Fibroblast of the aortic adventitia (primary cell): ENCODE measurements at places on chromosomes 11 and 22.

DNA sequence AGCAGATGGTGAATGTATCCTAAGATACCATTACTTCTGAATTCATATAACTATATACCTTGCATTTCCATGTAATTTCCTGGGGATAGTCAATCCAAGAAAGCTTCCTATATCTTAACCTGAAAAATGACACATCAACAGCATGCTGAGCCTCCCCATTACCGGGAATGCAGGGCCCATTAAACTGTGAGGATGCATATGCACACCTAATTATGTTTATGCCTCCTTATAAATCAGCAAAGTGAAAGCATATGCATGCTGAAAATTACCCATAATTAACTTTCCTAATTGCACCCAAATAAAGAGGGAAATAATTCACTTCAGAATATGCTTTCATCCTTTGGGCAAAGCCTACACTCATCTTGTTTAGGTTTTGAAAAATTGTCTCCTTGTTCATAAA is 663.0 kb downstream of the KCNA4 start:
- DNase-seq: no peak

GRCh38 chr11:12785901-12786300 is 111.7 kb downstream of the TEAD1 start:
- no peak for DNase-seq

DNA sequence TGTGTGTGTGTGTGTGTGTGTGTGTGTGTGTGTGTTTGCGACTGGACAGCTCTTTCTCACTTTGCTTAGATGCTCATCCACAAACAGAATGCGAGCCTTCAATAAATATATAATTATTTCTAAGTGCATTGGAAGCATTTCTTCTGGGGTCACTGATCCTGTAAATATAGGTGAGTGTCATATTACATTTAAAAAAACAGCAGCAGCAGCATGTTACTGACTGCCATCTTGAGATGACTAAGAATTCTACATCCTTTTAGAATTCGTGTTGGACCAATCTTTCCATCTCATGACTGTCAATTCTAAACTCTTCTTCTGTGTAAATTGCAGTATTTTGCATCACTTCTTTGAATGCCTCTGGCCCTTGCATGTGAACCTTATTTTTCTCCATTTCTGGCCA is 238.0 kb upstream of the DDI1 start:
- peak; percentile 61 for DNase-seq

GRCh38 chr11:47104261-47104950 is 72.3 kb downstream of the ARFGAP2 start:
- DNase-seq: peak; percentile 66

DNA sequence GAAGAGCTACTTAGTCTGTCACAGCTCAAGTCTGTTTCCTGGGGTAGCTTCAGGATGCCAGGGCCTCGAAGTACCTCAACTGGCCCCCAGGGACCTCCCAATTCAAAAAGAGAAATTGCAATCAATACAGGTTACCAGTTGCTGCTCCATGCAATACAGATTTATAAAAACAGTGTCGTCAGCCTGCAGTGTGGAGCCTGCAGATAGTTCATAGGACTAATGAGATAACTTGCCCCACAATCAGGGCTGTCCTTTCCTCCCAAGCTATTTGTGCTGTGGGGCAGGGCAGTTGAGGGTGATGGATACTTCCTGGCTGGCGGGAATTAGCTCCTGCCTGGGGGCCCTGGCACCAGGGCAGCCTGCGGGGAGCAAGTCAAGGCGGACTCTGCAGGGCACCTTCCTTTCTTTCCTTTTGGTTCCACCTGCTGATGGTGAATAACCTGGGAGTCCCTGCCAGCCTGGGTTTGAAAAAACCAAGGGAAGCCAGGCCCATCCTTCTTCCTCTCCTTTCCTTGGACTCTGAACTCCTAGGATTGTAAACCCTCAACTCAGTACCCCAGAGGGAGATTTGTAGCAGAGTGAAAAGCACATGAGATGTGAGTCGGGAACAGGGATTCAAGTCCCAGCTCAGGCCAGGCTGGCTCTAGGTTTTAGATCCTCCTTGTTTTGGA is 216.6 kb downstream of the CEP164 start:
- DNase-seq: no peak

DNA sequence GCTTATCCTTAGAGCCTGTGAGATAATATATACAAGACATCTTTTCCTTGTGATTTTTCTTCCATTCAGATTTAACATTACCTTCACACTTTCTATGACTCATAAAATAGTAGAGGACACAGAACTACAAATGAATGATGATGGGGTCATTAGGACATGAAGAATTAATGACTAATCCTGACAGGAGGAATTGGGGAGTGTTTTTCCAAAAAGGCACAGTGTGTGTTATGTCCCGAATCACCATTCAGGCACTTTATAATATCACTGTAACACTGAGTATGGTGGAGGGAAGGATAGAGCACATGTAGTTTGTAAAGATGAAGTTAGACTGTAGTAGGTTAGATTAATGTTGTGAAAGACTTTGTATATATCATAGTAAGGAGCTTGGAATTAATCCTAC is 391.3 kb downstream of the JRKL start:
- DNase-seq: no peak

DNA sequence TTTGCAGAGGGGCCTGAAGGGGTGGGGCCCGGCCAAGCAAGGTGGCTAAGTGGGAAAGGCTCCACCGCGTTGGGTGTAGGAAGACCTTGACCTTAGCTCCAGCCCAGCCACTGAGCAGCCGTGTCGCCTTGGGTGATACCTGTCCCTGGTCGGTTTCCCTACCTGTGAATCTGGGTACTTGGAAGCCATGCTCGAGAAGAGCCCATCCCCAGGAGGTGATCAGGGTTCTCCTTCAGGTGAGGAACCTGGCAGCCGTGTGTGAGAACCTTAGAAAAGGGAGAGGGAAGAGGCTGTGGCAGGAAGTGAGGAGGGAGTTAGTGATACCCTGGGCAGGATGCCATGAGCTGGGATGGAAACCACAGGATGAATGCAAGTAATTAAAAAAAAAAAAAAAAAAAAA is 21.6 kb downstream of the PPARA start:
- peak; percentile 50 for DNase-seq

DNA sequence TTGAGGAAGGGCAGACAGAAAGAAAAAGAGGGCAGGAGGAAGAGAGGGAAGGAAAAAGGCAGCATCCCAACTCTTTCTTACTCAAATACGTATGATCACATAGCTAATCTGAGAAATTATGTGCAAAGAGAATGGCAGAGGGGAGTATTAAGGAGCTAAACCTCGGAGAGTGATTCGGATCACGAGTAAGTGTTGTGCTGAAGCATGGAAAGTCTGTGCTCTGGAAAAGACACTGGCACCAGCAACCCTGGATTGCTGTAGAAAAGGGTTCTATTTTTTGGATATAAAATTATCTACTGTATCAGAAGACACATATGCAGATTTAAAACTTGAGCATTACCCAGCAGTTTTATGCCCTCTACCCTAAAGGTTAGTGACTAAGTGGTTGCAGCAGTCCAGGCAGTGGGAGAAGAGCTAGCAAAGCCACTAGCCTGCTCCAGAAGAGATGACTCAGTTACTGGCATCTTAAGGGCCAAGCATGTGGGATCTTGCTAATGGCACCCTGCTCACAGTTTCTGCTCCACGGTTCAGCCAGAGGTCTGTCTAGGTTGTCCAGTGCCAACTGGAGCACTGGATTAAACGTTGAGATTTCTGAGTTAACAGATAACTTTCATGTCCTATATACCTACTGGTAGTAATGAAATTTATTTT is 151.7 kb downstream of the SWAP70 start:
- peak; percentile 80 for DNase-seq

DNA sequence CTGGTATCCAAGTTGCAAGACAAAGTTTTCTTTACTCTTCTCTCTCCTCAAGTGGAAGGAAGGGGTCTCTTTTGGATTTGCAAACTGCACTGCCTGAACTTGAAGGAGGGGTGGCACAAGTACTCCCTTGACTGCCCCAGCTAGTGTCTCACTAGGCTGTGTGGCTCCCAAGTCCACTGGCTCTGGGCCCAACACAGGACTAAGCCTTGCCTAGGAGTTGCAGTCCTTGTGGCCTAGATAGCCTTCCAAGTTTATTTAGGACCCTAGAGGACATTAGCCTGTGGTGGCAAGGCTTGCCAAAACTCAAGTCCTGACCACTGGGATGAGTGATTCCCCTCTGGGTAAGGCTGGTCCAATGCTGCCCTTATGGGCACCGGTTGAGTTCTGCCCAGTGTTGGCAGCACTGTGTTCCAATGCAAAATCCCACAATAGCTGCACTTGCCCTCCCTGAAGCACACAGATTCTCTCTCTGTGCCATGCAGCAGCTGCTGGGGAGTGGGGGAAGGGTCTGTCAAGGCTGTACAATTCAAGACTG is 10.2 kb upstream of the WEE1 start:
- DNase-seq: no peak

DNA sequence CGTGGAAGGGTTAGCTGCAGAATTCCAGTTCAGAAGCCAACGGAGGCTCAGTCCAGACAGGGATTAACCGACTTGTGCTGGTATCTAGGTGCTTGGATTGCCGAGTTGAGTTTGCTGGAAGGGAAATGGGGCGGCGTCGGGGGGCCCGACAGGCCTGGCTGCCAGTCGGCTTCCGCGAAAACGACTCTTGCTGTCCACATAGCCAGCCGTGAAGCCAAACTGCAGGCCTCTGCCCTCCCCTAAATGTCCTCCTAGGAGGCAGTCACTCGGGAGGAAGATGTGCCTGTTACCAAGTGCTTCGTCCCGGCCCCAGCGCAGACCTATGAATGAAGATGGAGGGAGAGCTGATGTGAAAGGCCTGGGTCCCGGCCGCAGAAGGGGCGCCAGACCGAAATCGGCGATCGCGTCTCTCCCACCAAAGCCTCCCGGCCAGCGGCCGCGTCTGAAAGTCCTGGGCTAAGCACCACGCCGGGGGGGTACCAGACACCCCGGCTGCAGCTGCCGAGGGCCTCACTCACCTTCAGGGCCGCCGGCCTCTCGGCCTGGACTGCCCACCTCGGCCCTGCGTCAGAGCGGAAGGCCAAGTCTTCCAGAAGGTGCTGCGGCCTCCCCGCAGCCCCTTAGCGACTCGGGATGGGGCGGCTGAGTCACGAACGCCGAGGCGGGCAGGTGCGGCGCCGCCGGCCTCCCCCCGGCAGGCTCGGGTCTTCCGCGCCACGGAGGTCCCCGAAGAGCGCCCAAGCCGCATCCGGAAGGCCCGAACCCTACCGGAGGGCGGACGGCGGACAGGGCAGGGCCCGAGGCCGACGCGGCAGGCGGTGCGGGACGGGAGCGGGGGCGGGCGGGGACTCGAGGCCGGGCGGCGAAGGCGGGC is 7.5 kb downstream of the DPAGT1 start:
- DNase-seq: peak; percentile 38

DNA sequence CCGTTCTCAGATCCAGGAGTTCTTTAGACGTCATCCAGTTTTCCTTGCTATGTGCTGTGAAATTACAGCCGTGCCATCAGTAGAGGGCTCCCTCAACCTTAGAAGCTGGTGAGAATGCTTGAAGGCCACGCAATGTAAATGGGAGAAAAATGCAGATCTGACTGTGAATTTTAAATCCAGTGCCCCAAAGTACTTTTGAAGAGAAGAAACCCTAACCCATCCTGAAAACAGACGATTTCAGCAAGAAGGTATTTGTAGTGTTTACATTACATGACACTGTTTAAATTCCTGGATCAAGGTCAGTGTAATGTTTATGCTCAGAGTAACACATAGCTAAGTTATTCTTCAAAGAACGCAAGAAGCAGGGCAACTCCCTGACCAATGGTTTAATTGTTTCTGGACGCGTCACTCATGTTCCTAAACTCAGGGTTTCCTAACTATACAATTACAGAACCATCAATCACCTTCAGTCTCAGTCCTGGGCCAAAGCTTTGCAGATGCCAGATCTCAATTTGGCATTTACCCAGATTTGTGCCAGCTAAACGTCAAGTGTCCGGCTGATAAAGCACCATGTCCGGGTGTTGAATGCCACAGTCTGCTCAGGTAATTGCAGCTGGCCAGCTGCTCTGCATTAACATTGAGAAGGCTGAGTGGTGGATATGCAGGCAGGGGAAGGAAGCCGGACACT is 38.2 kb downstream of the ADAMTS8 start:
- DNase-seq: peak; percentile 87

DNA sequence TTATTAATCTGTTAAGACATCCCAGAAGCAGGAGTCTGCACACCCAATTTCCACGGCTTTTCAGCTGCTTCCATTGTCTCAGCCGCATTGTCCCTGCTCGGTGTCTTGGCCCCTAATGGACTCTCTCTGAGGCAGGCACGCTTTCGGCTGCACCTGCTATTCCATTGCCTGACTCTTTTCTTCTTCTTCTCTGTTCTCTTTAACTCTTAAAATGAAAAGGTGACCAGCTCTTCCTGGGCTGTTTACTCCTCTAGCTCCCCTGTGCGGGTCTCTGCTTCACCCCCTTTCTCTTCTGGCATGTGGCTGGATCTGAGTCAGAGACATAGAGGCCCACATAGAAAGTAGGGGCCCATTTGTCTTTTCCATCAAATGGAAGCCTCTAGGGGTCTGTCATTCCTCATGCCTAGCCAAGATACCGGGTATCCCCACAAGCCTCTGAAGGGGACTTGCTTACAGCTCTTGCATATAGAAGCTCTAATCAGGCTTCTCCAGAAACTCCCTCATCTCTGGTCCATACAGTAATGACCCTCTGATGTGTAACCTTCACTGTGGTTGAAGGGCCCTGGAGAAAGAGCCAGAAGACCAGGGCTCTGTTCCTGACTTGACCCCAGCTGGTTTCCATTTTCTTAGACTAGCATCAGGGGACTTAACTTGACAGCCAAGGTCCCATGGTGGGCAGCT is 243.9 kb downstream of the ST3GAL4 start:
- DNase-seq: no peak

GRCh38 chr11:64936539-64936938 is 846 bp upstream of the GPHA2 start:
- no peak for DNase-seq

DNA sequence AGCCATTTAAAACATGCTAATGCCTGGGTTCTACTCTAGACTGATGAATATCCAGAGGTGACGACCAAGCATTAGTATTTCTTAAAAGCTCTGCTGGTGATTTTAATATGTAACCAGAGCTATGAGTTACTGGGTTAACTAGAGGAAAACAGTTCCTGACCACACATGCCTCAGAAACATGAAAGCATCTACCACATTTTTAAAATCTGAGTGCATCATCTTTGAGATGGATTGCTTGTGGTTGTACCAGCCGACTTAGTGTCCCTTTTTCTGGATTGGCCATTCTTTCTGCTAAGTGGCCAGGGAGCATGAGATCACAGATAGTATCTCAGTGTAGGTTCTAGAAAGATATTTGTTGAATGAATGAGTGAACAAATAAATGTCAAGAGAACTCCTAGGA is 152.4 kb downstream of the NTM start:
- DNase-seq: no peak

- no peak for DNase-seq
Measured at GRCh38 chr11:26930518-26931247, 63.2 kb upstream of the FIBIN start.

DNA sequence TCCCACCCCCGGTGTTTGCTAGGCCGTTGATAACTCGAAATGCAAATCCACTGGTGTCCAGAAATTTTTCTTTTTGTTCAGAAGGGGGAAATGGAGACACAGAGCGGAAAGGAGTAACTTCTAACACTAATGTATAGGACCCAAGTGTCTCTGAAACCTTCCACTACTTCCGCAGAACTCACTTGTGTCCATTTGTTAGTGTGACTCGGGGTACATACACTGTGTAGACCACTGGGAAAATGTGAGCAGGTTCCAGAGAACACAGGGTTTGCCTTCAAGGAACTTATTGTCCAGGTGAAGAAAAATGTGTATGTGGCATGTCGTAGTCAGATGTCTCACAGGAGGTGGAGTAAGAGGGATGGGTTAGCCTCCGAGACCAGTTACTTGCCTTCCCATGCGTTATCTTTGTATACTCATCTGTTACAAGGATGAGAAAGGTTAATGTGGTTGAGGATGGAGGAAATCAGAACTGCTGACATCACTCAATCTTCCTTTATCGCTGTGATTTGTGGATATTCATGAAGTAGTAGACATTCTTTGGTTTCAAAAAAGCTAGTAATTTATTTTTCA is 857 bp downstream of the ARCN1 start:
- peak; percentile 57 for DNase-seq
